Activated CD4-positive, alpha-beta T cell treated with anti-CD3 and anti-CD28 coated beads, Interleukin-2, amount 50 U/mL, for 48 hours (primary cell): ENCODE measurements at places on chromosomes 6 and 20.

DNA sequence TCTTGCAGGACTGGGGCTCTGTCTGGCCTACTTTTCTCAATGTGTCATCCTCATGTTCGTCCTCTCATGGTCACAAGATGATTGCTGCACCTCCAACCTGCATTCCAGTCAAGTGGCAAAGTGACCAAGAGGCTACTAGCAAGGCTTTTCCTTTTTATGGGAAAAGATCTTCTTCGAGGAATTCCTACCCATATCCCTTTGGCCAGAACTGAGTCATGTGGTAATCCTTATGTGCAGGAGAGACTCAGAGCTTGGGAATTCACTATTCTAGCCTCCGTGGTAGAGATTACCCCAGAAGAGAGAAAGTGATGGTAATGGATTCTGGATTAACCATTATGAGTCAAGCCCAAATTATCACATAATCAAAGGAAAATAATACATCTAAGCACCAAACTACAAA lies 162.7 kb downstream of the KCNQ5 start:
- DNase-seq: no peak

DNA sequence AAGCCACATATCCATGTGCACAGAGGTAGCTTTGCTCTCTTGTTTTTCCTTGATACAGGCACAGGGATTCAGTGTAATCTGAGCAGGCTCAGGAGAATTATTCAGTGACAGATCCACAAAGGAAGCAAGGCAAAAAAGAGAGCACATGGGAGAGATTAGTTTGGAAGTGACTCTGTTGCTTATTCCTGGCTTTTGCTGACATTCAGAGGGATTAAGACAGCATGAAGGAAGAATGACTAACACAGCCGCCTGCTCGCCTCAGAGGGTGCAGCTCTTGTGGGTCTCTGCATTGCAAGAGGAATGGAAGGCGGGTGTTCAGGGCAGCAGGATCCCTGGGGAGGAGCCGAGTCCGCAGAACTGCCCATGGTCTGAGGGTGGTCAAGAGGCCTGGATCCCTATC lies 203.4 kb upstream of the KCNQ5 start:
- no peak for DNase-seq

- DNase-seq: no peak
Observed at GRCh38 chr20:10823585-10823984, 149.8 kb upstream of the JAG1 start.

- no peak for DNase-seq
Observed at GRCh38 chr20:41110930-41111577, 26.3 kb upstream of the PLCG1 start.

DNA sequence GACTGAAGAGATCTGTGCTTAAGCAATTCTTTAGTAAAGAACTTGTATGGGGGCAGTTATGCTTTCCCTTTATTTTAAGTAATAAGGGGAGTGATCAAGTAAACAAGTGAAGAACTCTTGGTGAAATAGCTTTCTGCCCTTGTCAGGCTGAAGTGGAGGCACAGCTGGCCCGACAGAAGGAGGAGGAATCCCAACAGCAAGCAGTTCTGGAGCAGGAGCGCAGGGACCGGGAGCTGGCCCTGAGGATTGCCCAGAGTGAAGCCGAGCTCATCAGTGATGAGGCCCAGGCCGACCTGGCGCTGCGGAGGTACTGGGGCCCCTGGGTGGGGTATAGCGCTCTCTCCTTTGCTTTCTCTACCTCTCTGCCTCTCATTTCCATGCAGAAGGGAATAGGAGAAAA lies 143.3 kb downstream of the MYO6 start:
- DNase-seq: no peak
